ENCODE measurements at places on chromosomes 3 and 15. TPM values are rescaled to one million over a fixed set of nuclear protein-coding genes. Genes with fewer than 3 reads are reported as not detected.
A peak's percentile ranks its signal among the peaks of the same experiment; 100 is the strongest.

- no peak for DNase-seq
Measured at GRCh38 chr3:10494180-10494579, 11.2 kb downstream of the ATP2B2 start.

DNA sequence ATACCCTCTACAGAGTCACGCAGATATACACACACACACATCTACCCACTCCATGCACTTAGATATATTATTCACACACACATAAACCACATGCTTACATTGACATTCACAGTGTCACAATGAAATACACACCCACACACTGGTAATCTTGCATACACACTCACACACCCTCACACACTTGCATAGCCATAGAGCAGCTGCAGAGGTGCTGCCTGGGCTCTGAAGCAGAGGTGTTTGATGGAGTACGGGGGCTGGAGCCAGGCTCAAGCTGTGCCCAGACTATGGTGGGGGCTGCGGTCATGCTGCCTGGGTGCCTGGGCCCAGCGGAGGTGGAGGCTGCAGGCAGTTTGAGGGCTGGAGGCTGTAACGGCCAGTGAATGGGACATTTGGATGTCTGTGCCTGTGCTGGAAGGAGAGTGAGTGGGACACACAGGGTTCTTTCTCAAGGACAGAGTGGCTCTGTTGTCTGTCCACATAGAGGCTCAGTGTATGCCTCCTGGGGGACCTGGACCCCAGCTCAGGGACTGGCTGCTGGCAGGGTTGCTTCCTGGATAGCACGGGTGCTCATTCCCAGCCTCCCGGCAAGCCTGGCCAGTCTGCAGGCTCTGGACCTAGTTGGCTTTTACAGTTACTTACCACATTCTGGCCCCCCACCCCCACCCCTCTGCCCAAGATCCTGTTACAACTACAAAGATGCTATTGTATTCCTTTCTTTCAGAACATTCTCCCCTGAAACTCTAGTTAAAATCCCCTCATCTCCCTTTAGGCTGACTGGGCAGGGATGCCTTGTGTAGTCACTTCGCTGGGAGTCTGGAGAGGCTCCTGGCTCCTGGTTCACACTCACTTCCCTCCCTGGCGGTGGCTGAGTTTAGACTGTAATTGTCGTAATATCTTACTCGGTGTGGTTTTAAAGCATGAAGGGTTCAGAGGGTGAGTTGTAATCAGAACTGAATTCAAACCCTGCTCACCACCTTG is 12.5 kb downstream of the GASK1A start:
- no peak for DNase-seq

DNA sequence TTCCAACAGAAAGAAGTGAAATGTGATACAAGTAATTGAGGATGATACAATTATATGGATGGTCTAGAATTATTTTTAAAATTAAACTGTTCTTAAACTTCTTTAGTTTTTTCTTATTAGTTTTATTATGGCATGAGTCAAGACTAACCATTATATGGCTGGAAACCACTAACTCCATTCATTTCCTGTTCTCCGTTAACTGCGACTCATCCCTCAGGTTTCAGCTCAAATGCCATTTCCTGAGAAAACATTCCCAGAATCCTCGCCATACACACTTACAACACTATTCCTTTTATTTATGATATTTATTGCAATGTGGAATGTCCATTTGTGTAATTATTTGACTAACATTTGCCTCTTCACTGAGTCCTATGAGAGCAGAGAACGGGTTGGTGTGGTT is 394.1 kb downstream of the SOX2 start:
- no peak for DNase-seq

DNA sequence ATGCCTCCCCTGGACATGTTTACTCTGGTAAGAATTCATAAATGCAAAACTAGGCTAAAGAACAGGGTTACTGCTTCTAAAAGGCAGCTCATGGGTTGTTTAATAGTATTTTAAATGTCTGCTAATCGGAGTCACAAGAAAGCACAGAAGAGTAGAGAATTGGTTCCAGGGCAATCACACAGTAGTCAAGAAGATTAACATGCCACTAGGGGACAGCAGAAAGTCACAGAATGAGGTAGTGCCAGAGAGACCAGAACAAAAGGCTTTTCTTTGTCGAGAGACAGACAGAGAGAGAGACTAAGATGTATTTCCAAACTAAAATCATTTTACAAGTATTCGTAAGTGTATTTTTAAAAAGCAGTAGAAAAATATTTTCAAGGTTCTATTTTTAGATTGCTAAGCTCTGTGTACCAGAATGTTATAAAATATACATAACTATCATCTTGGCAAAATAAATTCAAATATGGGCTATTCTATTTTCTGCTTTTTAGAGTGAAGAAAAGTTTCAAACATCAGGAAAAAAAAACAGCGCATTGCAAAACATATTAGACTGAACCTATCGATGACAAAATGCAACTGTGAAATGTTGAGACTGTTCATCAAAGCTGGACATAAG is 78.3 kb upstream of the CDIN1 start:
- no peak for DNase-seq

LRIG1 gene
- total RNA-seq, result 39.1 TPM

GRCh38 chr3:58874795-58875194 is 175.0 kb downstream of the CFAP20DC start:
- DNase-seq, result no peak

DNA sequence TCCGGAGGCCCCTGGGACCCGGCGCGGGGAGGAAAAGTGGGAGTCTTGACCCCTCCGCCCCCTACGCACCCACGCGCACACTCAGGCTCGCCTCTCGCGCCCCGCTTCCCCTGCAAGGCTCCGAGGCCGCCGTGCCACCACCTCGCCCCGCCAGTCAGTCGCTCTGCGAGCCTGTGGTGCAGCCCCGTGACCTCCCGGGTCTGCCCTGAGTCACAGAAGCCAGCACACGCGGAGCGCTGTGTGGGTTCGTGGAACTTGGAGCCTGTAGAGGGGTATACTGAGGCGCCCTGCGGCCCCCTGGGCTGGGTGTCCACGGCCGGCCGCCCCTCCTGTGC is 380 bp upstream of the ALS2CL start:
- no peak for DNase-seq

DNA sequence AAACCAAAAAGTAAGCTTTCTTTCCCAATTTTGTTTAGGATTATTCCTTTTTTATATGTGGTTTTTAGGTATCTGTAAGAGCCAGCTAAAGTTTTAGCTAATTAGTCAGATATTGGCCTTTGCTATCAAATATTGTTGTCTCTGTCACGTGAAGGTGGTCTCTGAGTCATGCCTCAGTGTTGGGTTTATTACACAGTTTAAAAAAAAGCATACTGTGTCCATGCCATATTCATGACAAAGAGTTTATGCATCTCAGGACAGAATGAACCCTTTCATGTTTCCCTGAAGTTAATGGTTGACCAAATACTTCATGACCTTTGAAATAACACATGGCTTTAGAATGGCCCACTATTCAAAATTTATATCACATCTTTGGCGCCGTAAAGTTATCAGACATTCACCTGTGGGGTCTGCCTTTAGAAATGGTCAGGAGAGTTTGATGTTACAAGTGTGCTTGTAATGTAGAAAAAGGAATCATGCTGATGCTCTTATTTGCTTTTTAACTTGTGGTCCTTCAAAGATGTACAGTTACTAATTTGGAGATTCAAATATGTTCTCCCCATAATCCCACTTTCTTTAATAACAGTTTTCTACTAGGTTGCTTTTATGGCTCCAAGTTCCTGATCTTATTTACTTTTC is 101.5 kb downstream of the MYRIP start:
- no peak for DNase-seq

GALK2 gene
- 28.7 TPM for total RNA-seq

- DNase-seq, result peak; percentile 46
Measured at GRCh38 chr3:123089611-123090331, 22.9 kb downstream of the PDIA5 start.

ARPP21 gene
- not detected for total RNA-seq

PIERCE2 gene
- total RNA-seq, result not detected

CCRL2 gene
- 0.72 TPM for total RNA-seq

PIGX gene
- total RNA-seq, result 46.1 TPM

DUOX2 gene
- total RNA-seq, result 0.36 TPM

DNA sequence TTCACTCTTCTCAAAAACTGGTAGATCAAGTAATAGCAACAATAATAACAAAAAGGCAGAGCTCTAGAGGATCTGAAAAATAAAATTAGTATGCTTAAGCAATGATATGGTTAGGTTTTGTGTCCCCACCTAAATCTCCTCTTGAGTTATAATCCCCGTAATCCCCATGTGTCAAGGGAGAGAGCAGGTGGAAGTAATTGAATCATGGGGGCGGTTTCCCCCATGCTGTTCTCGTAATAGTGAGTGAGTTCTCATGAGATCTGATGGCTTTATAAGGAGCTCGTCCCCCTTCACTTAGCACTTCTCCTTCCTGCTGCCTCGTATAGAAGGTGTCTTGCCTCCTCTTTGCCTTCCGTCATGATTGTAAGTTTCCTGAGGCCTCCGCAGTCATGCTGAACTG is 60.2 kb upstream of the ABHD2 start:
- no peak for DNase-seq

- DNase-seq, result no peak
Measured at GRCh38 chr3:30282154-30282696, 324.2 kb upstream of the TGFBR2 start.

GRCh38 chr3:44265815-44266214 is 24.1 kb downstream of the TOPAZ1 start:
- no peak for DNase-seq

PARP15 gene
- 13.8 TPM for total RNA-seq

OIP5 gene
- total RNA-seq, result 13.1 TPM

- DNase-seq, result no peak
Measured at GRCh38 chr3:61110576-61110975, 140.7 kb downstream of the FHIT start.

GRCh38 chr3:33217866-33218445 is 654 bp downstream of the SUSD5 start:
- no peak for DNase-seq

OR5K2 gene
- not detected for total RNA-seq

DNA sequence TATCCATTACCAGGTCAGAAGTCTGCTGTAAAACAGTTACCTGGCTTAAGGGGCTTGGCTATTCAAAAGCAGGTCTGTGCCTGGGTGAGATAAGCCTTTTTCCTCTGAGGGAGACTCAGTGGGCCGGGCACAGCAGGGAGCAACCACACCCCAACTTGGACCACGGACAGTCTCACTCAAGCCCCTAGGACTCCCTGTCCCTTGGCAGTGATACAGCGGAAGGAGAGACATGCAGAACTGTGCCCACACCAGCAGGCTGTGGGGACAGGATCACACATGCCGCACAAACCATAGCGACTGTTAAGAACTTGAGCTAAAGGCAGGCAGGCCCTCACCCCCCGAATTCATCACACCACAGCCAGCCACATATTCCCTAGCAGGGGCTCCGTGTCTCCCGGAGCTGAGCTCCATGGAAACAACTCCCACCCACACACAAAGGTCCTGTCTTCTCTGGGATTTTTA is 2.8 kb upstream of the GP5 start:
- DNase-seq, result no peak

- no peak for DNase-seq
Measured at GRCh38 chr3:195086341-195086740, 184.6 kb downstream of the XXYLT1 start.

DNA sequence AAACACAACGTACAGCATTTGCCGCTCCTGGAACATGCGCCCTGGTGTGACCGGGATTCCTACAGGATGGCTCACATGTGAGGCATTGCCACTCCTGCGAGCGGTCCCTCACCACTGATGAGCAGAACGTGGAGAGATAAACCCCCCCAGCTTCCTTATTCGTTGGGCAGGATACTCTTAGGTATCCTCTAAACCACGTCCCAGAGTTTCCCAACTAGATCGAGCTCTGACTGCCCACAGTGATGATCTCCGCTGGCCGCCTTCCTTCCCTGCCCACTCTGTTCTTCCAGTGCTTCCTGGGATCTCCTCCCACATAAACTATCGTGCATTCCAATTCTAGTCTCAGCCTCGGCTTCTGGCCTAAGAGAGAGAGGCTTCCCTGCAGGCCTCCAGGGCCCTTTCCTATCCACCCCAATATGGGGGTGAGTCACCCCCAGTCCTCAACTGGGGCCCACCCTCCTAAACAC is 91.8 kb downstream of the TOP2B start:
- DNase-seq, result no peak

DNA sequence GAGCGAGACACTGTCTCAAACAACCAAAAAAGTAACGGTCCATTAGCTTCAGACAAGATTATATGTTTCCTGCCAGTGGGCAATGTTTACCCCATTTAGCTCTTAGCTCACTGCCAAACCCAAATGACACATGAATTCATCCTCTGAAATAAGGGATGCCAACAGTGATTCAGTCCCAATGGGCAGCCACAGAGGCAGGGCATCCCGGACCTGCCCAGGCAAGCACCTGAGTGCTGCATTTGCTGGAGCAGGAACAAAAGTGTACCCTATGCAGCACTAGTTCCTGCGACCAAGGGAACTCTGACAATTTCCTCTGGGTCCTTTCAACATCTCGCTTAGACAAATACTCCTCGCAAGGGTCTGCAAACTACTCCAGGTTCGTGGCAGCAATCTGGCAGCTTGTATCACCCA is 8.0 kb downstream of the IP6K2 start:
- no peak for DNase-seq

GRCh38 chr3:73558727-73559075 is 66.0 kb downstream of the PDZRN3 start:
- DNase-seq, result no peak

GRCh38 chr3:135853981-135854380 is 111.5 kb upstream of the PPP2R3A start:
- no peak for DNase-seq

DNA sequence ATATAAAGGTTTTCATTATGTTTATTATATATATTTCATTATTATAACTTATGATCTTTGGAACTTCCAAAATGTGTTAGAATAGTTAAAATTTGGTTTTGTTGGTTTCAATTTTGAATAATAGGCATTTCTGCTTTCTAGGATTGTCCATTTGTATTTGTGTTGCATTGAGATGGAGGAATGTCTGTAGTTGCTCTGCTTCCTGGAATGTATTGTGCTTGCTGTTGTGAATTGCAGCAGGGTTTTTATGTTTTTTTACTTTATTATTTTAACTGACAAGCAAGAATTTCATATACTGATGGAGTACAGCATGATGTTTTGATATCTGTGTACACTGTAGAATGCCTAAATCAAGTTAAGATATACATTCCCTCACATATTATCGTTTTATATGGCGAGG is 247.4 kb downstream of the XXYLT1 start:
- no peak for DNase-seq

- DNase-seq, result no peak
Measured at GRCh38 chr3:39103791-39104552, 3.5 kb downstream of the GORASP1 start.

SLC28A2 gene
- total RNA-seq, result not detected

DNA sequence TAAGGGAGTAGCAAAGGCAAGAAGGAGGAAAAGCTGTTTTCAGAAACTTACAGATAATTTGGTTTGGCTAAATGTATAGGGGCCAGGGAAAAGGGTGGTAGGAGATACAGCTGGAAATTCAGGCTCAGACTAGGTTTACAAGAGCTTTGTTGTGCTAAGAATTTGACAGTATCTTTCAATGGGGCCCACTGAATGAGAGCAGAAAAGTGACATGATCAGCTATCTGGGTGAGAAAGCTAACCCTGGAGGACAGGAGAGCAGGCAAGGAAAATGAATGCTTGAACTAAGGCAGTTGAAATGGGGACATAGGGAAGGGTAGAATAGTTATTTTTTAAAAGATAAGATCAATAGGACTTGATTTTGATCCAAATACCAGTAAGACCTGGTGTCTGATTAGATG is 2.8 kb upstream of the EIF4G1 start:
- DNase-seq, result no peak

All from activated naive CD4-positive, alpha-beta T cell treated with anti-CD3 and anti-CD28 coated beads, Interleukin-2, amount 50 U/mL, for 72 hours (primary cell).